ENCODE measurements at places on chromosomes 3 and 15. TPM values are rescaled to one million over a fixed set of nuclear protein-coding genes. Genes with fewer than 3 reads are reported as not detected.

PLCL2 gene
- total RNA-seq: 9.6 TPM

NEK10 gene
- 5.0 TPM for total RNA-seq

FGD5 gene
- 134 TPM for total RNA-seq

- H3K36me3 ChIP-seq: no peaks in the 10 kb centered on the region
- no peak for DNase-seq
- H3K27ac ChIP-seq: no peak overlapping the region
- no peaks in the 10 kb centered on the region for H3K4me1 ChIP-seq
Measured at GRCh38 chr15:68421115-68421551, 10.8 kb downstream of the ITGA11 start.

DNA sequence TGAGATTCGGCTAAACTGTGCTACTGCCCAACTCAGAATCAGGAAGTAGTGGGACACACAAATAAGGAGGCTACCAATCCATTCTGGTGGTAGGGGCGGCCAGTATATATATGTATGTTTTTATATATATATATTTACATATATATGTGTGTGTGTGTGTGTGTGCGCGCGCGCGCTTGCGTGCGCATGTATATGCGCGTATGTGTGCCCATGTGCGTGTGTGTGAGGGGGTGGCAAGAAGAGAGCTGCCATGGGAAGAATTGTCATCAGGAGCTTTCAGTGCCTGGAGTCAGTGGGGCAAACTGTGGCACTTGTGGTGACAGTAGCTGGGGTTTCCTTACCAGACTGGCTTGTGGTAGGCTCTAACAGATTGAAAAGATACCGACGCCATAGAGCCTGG lies 26.5 kb downstream of the GXYLT2 start:
- H3K27ac ChIP-seq: no peak overlapping the region
- H3K36me3 ChIP-seq: no peaks in the 10 kb centered on the region
- H3K4me3 ChIP-seq: no peak overlapping the region
- no peaks in the 10 kb centered on the region for H3K27me3 ChIP-seq

DNA sequence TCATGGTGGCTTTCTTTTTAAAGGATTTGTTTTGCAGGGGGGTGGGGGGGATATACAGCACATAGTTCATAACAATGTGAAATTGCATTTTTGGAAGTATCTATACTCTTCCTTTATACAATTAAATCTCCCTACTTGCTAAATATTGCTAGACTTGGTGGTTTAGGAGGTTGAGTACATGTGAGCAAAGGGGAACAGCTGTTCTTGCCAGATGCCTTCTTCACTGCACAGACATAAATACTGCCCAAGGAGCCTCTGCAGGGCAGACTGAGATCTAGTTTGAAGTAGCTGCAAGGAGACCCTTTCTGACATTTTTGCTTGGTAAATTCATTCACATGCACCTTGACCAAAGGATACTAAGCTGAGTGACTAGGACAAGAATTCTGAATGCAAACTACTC lies 228.6 kb upstream of the IL12A start:
- peaks cover 17% of the 10 kb centered on the region for H3K4me1 ChIP-seq
- no peaks in the 10 kb centered on the region for H3K36me3 ChIP-seq
- DNase-seq: no peak
- H3K4me3 ChIP-seq: no peak overlapping the region

DNA sequence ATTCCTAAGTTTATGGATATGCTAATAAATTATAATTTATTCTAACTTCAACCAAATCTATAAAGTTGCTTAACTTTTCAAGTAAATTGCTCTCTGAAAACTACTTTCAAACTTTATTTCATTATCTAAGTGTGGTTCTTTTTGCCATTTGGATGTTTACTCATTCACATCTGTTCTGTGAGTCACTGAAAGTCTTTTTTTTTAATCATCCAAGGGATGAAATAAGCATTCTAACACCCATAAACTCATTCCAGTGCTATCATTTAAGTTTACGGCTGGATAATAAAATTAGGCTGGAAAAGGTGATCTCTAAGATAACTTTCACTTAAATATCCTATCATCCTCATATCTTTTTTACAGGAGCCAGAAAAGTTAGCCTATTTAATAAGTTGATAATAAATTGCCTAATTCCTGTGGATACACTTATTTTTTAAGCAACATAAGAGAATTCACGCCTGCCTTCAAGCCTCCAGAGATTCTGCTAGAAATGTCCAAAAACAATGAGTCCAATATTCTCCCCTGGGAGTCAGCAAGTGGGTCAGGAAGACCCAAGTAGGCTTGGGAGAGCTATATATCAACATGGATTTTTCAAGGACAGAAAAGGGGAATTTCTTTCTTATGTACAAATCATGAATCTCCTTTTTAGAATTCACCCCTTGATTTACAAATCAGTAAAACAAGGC lies 25.8 kb downstream of the SCG3 start:
- H3K4me1 ChIP-seq: no peaks in the 10 kb centered on the region
- no peak overlapping the region for H3K27ac ChIP-seq
- DNase-seq: no peak
- no peaks in the 10 kb centered on the region for H3K36me3 ChIP-seq
- peaks cover 17% of the 10 kb centered on the region for H3K27me3 ChIP-seq

DNA sequence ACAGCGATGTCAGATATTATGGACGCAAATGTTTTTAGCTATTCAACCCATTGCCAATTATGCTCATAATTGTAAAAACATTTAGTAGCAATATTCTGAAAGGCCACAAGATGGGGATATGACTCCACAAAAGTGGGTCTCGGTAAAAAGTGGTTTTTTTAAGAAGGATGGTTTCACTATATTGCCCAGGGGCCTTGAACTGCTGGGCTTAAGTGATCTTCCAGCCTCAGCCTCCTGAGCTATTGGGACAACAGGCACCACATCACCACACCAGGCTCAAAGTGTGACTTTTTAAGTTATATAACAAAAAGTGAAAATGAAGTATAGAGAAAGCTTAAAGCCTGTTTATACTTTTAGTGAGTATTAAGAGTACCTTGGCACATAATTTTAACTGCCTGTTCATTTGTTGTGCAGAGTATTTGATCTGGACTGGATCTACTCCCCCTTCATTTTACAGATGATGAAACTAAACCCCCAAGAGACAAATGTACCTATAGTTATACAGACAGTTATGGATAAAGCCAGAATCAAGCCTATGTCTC lies 9.4 kb downstream of the NAA50 start:
- no peaks in the 10 kb centered on the region for H3K36me3 ChIP-seq
- H3K27ac ChIP-seq: no peak overlapping the region
- H3K27me3 ChIP-seq: no peaks in the 10 kb centered on the region
- H3K4me1 ChIP-seq: peaks cover 10% of the 10 kb centered on the region

GRCh38 chr3:9508781-9509180 lies 44.8 kb downstream of the LHFPL4 start:
- no peak for DNase-seq
- peaks cover 14% of the 10 kb centered on the region for H3K27me3 ChIP-seq
- no peaks in the 10 kb centered on the region for H3K36me3 ChIP-seq
- no peak overlapping the region for H3K4me3 ChIP-seq

- no peaks in the 10 kb centered on the region for H3K36me3 ChIP-seq
- H3K4me1 ChIP-seq: peaks cover 15% of the 10 kb centered on the region
- H3K27ac ChIP-seq: no peak overlapping the region
- H3K27me3 ChIP-seq: no peaks in the 10 kb centered on the region
Measured at GRCh38 chr15:41230345-41230649, 260 bp downstream of the EXD1 start.

All from endothelial cell of umbilical vein (primary cell).